ENCODE measurements at places on chromosomes 6 and 20.

GRCh38 chr6:40722553-40723258, 135.5 kb upstream of the LRFN2 start:
- no peak for DNase-seq

DNA sequence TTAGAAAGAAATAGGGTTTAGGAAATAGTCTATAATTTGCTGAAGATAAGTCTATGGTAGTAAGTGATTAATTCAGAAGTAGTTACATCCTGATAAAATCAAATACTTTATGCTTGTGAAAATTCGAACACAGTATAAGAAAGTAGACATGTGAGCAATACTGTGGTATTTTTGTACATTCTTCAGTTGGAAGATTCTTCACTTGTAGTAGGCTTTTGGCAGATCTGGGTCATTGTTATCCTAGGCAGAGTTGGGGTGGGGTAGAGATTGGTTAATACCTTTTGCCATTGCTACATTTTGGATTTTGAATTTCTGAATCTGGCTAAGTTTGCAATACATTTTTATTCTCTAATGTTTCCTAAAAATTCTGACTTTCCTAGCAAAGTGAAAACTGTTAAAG, 197.5 kb downstream of the BCKDHB start:
- no peak for DNase-seq

GRCh38 chr20:16662467-16662866, 67.4 kb upstream of the SNRPB2 start:
- DNase-seq, result no peak

DNA sequence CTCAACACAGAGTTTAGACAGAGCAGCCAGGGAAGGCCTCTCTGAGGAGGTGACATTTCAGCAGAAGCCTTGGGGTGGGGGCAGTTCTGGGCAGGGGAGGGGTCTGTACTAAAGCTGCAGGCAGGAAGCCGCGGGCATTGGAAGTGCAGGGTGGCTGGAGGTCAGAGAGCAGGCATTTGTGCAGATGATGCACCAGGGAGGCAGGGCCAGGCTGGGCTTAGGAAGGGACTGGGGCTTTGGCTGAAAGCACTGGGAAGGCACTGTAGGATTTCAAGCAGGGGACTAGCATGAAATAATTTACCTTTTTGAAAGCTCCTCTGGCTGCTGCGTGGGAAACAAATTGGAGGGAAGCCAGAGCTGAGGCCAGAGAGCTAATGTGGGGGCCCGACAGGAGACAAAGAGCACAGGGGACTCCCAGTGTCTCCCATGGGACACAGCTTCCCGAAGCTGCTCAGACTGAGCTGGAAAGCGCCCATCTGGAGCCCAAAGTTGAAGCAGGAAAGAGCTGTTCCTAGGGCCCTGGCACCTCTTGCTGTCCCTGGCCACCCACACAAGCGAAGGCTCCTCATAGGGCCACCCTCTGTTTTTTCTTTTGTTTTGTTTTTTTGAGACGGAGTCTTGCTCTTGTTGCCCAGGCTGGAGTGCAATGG, 19.3 kb downstream of the ADA start:
- no peak for DNase-seq

- no peak for DNase-seq
Observed at GRCh38 chr6:77231438-77232305, 231.6 kb downstream of the HTR1B start.

DNA sequence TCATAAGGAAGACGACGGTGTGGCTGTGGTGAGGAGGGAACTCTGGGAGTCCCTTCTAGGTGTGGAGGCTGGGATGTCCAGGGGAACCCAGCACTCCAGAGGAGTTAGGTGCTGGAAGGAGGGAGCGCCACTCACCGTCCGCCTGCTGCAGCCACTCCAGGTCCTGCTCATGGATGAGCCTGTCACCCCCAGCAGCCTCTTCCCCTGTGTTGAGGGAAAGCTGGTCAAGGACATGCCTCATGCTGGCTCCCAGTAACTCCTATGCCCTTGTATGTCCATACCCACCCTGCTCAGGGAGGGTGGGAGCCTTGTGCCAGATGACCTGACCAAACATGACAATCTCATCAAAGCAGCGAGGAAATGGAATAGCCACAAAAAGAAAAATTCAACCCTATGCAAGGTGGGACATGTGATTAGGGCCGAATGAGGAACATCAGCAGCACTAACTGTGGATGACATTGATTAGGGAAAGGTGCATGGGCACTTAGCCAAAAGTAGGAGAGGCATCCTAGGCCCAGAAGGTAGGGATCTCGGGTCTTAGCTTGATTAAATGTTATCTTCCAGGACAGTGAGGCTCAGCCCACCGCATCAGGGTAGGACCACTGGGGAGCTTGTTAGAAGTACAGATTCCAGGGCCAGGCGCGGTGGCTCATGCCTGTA, 3.0 kb downstream of the DNPH1 start:
- DNase-seq, result no peak

DNA sequence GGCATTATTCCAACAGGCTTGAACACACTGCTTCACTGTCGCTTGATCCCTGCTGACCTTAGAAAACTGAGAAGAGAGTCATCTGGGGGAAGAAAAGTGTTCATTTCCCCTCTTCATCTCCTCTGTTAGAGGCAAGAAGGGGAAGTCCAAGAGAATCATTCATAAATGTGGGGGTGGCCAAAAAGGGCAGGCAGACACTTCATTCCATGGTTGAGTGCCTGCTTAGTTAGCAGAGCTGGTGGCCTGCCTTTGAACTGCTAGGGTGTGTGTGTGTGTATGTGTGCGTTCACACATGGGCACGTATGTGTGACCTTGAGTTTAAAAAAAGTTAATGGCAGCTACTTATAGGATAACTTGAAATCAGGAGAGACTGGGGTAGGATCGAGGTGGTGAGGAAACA, 39.4 kb upstream of the RFPL4B start:
- DNase-seq, result no peak

DNA sequence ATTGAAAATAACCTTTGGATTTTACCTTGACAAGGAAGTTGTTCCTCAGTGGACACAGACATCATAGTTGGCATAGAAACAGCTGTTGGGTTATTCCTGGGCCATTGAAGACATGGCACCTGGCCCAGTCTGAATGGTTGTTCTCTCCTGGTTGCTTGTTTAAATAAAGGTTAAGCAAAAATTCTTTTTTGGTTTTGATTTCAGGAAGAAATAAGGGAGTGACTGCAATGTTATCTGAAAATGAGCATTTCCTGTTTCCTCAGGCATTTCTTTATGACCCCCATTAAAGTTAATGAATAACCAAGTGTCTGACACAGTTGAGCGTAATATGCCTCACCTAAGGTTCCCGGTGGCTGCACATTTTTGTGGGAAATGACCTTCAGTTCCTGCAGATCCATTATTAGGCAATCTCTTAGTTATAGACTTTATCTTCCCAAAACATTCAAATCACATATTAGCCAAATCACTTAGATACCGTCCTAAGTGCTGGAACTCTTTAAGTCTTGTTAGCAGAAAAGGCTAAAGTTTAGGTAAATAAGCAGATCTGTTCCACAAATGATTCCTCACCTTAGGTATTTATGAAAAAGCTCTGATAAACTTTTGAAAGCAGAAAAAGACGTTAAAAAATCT, 648.7 kb upstream of the FLRT3 start:
- no peak for DNase-seq

DNA sequence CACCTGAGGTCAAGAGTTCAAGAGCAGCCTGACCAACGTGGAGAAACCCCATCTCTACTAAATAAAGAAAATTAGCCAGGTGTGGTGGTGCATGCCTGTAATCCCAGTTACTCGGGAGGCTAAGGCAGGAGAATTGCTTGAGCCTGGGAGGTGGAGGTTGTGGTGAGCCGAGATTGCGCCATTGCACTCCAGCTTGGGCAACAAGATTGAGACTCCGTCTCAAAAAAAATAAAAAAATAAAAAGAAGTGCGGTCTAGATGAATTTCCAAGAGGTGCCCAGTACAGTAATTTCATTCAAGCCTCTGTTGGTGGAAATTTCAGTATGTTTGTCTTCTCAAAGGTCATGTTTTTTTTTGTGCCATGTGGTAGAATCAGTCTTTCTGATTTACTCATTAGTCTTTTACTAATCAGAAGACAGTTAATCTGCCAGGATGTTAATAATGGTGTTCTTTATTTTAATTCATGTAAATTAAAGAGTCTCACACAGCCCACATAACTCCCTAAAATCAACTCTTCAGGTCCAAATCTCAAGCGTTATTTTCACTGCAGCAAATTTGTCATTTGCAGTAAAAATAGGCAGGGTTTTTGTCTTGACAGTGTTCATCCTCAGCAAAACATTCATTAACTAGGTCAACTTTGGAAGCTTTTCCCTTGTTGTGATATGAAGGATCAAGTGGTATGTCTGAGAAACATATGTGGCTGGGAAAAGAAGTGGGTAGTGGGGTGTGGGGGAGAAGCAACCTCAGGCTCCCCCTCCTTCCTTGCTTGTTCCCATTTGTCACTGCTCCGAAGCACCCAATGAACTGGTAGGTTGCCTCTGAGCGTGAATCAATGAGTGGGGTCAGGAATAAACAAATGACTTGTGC, 13.3 kb downstream of the TP53INP2 start:
- DNase-seq, result no peak

- DNase-seq, result no peak
Observed at GRCh38 chr6:56727097-56727850, 84.6 kb upstream of the DST start.

DNA sequence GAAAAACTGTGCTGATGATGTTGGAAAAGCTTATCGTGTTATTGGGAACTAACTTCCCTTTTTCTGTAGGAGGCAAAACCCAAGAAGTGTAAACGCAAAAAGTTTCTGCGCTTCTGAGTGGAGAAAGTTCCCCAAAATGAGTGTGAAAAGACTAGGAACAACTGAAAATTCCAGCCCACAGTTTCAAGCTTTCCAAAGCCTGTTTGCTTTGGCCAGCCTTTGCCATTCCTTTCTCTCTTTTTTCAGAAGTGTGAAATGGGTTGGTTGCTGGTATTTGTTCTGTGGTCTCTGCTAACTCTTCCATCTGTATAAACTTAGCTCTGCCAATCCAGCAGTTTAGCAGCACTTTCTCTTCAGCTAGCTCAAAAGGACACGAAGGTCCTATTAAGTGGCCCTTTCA, 491.3 kb downstream of the MAFB start:
- DNase-seq, result no peak

DNA sequence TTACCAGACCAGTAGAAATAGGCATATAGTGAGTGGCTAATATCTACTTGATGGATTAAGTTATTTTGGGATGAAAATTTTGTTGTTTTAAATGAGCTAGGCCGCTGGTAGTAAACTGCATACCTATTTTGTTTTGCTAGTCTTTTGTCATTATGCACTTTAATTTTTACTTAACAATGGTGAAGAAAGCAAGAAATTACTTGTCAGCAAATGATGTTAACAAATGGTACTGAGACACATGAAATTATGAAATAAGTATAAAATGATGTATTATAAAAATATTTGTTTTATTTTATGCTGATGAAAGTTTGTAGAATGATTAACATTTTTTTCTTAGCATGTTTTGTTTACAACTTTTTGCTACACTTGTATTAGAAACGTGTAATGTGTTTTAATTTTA, 807.7 kb downstream of the TBC1D32 start:
- DNase-seq, result no peak

GRCh38 chr6:36533321-36533720, 14.0 kb downstream of the STK38 start:
- DNase-seq, result no peak

DNA sequence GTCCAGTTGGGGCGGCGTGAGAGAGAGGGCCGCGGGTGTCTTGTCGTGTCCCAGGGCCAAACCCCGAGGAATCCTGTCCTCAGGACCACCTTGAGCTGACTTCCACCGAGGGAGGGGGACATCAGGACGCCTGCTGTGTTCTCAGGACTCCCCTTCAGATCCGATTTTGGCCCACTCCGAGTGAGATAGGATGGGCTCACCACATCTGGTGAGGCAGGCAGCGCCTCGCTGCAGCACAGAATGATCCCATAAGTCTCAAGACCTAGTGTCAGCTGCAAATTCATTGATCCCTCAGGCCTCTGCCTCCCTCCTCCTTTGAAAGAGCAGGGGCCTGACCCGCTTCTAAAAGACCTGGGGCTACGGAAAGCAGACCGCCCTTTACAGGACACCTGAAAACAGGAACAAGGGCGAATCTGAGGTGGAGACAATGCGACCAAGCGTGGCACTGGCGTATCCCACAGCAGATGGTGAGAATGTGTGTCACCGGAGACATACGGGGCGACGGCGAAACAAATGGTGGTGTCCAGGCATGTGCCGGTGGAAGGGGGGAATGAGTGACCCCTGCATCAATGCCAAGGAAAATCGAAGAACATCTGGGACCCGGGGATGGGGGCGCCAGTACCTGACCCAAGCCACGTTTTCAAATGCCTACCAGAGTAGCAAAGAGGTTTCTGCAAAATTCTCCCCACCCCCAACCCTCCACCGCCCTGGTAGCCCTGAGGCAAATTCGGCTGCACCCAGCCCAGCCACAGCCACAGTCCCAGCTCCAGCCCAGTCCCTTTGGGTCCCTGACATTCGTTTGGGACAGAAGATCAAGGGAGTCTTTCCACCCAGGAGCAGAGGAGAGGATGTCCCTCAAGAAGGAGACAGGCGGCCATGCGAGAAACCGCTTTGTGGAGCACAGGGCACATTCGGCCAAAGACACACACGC, 162.1 kb upstream of the ZNF337 start:
- DNase-seq, result no peak

- DNase-seq, result no peak
Observed at GRCh38 chr6:159083146-159083545, 38.4 kb upstream of the TAGAP start.
